SHP77 treated with DMSO at 0.1 percent for 48 hours (cell line): ENCODE measurements at places on chromosomes 6 and 20.
A peak's percentile ranks its signal among the peaks of the same experiment; 100 is the strongest.

DNA sequence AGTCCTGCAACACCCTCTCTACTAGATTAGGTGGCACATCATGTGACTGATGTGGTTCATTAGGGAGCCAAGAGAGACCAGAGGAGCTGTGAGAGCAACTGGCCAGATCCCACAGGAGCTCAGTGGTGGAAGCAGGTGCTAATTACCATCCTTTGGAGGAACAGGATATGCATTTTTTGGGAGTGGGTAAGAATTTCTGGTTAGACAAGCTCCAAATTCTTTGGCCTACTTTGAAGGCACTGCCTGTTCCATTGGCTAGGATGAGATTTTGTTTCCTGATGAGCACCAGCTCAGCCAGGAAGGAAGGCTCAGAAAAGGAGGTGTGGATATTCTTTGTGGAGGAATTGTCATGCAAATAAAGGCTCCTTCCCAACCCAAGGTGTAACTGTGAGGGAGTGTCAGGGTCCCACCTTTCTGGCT, 130.3 kb upstream of the BMP2 start:
- no peak for DNase-seq

DNA sequence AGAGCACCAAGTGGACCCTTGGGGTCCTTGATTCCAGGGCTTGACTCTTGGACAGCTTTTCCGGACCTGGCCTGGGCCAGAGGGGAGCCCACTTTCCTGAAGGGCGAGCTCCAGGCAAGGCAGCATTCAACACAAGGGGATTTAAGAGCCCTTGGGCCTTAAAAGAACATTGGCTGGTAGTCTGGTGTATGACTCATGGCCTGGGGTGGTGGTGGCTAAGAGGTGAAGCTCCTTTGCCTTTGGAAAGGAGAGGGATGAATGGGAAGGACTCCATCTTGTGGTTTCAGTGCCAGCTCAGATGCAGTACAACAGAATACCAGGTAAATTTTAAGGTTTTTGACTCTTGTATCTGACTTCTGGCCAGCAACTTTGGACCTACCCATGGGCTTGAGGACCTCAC, 760.7 kb downstream of the GRIK2 start:
- DNase-seq = no peak

- peak; percentile 37 for DNase-seq
Observed at GRCh38 chr6:132813173-132813856, 1.1 kb upstream of the RPS12 start.

DNA sequence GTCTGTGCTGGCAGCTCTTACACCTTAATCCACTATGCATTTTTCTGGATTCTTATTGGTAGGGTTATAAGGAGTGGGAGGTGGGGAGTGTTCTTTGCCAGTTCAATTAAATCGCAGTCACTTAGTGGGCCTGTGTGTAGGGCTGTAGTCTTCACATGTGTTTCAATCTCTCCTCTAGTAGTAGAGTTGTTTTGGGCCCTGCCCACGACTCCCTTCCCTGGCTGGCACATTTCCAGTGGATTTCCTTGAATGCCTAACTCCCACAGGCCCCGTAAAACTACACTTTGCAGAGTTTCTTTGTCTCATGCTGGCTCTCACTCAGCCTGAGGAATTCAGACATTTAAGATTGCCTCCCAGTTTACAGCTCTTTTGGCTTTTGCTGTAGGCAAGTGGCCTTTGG, 414.0 kb upstream of the OPRM1 start:
- DNase-seq = no peak

DNA sequence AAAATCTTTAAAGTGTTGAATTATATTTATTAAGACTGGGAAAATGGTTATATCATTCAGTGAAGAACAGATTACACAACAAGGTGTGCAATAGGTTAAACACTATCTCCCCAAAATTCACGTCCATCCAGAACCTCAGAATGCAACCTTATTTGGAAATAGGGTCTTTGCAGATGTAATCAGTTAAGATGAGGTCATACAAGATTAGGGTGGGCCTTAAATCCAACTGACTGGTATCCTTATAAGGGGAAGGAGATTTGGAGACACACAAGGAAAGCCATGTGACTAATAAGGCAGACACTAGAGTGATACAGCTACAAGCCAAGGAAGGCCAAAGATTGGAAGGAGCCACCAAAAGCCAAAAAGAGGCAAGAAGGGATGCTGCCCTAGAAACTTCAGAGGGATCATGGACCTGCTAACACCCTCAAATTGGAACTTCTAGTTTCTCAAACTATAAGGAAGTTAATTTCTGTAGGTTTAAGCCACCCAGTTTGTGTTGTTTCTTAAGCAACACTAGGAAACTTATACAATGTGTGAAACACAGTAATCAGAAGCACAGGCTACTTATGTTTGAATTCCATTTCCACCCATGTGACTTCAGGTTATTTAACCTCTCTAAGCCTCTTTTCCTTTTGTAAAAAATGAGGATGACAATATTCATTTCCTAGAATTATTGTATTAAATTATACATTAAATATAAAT, 16.9 kb downstream of the ILRUN start:
- DNase-seq = no peak

DNA sequence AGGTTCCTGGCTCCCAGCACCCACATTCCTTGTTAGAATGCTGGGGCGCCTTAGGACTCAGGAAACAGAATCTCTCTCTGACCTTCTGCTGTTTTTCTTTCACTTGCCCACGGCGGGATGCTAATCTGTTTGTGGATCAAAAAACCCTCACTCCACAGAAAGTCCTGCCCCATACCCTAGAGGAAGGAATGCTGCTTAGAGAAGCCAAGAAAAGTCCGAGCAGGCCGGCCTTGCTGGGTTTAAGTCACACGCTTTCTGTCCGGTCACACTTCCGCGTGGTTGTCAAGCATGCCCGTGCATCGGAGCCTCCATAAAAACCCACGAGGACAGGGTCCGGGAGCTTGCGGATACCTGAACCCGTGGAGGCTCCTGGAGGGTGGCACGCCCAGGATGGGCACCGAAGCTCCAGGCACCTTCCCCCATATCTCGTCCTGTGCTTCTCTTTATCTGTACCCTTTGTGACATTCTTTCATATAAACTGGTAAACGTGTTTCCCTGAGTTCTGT, 223.1 kb downstream of the NRN1 start:
- no peak for DNase-seq

DNA sequence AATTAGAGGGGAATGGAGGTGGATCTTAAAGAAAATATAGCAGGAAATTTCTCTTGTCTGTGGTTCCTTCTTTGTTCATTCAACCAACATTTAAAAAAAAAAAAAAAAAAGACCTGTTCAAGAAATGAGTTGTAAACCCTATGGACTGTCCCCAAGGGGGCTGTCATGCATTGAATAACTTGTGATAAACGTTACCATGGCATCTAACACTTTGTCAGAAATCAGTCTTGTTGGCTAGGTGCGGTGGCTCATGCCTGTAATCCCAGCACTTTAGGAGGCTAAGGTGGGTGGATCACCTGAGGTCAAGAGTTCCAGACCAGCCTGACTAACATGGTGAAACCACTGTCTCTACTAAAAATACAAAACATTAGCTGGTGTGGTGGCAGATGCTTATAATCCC, 381.7 kb downstream of the BCKDHB start:
- DNase-seq = no peak

GRCh38 chr6:84467296-84467695, 239.9 kb upstream of the CEP162 start:
- no peak for DNase-seq
